Stimulated activated CD8-positive, alpha-beta memory T cell treated with anti-CD3 and anti-CD28 coated beads, Interleukin-12 subunit alpha, Interleukin-12 subunit beta, amount 100 ng/mL, for 4 hours (primary cell): ENCODE measurements at places on chromosomes 7 and 10.
A peak's percentile ranks its signal among the peaks of the same experiment; 100 is the strongest.

- DNase-seq, result no peak
These were observed 116.8 kb upstream of the BMPER start for GRCh38 chr7:33788531-33788930.

GRCh38 chr7:50803359-50804337, 21.0 kb upstream of the GRB10 start:
- no peak for DNase-seq

- DNase-seq, result no peak
These were observed 160.6 kb downstream of the ST7 start for GRCh38 chr7:117113871-117114270.

DNA sequence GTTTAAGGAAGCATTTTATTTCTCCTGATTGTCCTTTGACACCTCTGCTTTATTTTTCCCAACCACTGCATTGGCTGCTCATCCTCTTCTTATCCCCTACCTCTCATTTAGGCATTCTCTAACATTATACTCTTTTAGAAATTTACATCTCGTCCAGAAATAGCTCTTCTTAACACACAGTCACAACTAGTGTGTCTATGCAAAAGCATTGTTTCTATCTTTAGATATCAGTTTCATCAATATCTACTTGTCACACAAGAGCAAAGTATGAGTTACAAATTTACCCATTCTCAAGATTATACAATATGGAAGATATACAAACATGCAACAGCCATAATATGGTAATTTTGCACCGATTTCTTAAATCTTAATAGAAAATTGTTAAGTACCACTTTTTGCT, 35.7 kb upstream of the MDFIC start:
- DNase-seq, result no peak

- DNase-seq, result no peak
These were observed 79.7 kb upstream of the KCNMA1 start for GRCh38 chr10:77717336-77717735.

- no peak for DNase-seq
These were observed 172.6 kb upstream of the NRP1 start for GRCh38 chr10:33506838-33507661.

DNA sequence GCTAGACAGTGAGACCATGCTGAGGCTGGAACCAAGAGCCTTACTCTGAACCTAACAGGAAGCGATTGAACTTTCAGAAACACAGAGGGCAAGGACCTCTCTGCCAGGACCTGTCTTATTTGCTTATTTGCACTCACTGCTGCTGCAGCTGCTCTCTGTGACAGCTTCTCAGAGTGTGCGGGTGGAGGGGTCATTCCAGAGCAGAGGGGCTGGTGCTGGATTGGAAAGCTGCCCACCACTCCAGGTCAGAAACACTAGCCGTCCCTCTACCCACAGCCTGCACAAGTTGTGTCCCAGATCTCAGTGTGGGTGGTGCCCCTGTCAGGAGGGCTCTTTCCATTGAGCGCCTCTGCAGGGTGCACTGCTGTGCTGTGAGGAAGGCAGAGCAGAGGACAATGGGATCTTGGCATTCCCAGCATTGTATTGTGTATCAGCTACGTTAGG, 126.2 kb downstream of the CCNY start:
- DNase-seq, result no peak

GRCh38 chr7:36784991-36785940, 61.0 kb upstream of the AOAH start:
- DNase-seq, result peak; percentile 47

DNA sequence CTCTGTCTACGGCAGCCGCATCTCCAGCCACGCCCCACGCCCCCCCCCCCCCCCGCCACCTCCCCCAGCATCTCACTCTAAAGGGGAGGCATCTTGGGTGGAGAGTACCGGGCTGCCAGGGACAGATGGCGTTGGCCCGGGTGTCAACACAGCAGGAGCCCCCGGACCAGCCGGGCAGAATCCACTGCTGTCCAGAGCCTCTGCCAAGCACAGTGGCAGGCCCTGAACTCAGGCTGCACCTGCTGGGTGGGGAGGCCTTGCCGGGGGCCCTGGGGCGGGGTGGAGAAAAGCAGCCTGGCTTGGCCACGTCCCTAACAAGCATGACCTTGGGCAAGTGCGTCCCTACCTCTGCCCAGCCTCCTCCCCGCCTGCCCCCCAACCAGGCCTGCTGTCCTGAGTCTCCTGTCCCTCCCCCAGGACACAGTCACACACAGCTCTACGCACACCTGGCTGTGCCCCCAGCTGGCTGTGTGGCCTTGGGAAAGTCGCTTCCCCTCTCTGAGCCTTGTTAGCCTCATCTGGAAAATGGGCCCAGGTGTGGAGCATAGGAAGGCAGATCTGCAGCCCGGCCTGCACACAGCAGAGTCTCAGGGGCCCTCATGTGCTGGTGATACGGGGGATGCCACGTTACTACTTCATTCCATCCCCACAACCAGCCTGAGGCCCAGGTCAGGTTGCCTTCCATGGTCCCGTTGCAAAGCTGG, 45.2 kb downstream of the MICALL2 start:
- DNase-seq, result no peak

- no peak for DNase-seq
These were observed 59.7 kb downstream of the LMBR1 start for GRCh38 chr7:156833312-156833711.

GRCh38 chr7:27314111-27314510, 71.5 kb downstream of the EVX1 start:
- DNase-seq, result no peak

DNA sequence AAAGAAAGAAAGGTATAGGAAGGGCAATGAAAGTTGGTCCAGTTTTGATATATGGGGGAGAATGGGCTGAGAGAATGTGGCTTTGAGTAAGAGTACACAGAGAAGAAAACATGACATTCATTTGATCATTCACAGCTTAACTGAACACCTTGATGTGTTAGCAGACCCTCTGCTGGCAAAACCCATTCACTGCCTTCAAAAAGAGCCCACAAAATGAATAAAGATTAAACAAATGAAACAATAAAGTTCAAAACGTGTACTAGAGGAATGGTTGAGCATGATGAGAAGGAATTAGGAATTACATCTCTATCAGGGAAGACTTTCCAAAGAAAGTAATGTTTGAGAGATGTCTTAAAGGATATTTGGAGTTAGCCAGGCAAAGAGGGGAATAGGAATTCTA, 2.1 kb downstream of the WEE2 start:
- DNase-seq, result no peak

DNA sequence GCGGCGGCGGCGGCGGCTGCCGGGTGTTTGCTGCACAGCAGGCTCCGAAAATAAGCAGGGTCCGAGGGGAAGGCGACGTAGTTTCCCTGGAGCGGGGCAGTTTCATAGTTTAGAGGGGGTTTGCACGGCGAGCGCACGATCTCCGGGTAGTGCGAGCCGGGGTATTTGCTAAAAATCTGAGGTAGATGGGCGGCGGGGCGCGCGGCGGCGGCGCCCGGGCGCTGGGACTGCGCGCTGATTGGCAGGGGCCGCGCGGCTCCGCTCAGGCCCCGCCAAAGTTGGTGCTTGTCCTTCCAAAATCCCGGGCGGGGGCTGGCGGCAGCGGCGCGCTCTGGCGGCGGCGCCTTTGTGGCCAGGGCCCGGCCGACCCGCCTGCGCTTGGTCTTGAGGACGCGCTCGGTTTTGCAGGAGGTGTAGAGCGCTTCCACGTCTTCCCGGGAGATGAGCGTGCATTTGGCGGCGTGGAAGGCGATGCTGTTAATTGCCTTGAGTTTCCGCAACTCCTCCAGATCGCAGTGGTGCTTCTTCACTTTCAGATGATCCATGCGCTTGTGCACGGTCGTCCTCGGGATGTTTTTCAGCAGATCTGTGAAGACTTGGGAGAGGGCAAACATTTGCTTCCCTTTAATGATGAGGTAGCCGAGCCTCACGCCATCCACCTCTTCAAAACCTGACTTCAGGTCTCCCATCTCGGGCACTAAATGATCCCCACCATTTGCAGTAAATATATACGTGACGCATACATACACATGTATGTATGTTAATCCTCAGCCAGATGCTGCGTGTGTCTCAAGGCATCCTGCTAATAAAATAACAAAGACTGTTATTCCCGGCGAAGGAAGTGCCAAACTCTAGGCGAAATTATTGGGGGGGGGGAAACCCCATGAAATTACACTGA, 8.1 kb downstream of the SKIDA1 start:
- DNase-seq, result no peak

- no peak for DNase-seq
These were observed 41.1 kb downstream of the ASZ1 start for GRCh38 chr7:117386110-117386706.

- no peak for DNase-seq
These were observed 129.4 kb downstream of the CCNY start for GRCh38 chr10:35465673-35466072.

DNA sequence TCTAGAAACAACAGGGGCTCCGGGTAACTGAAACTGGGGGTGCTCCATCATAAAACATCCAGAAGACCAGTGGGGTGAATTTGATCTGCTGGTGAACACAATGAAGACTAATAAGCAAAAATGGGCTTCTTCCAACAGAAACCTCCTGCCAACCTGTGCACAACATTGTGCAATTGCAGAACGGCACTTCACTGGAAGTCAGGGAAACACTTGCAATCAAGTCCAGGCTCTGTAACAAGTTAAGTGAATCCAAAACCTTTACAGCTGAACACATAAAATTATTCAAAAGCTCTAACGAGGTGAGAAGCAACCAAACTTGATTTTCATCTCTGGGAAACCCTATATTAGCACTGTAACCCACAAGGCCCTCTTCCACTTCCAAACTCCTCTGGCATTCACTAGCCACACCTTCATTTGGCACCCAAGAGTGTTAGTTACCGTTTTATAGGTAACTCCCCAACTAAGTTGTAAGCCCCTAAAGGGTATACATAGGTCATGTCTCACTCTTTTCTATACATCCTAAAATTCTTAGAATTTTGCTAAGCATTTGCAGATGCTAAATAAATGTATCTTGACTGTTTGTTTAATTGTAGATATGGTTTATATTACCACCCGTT, 22.0 kb downstream of the IMMP2L start:
- DNase-seq, result no peak

DNA sequence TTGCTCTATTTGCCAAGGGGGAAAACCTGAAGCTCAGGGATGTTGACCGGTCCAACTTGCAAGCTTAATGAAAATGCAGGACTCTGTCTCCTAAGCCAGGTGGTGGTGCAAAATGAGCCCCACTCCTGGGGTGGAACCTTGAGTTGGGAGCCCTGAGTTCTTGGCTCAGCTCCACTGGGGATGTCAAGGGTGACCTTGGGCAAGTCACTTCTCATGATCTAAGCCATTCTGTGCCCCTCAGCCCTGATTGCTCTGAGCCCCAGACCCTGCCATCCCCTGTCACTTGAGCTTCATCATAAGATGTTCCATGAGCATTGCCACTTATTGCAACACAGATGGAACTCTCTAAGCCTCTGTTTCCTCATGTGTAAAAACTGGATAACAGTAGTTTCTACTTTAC, 33.9 kb downstream of the MYL10 start:
- DNase-seq, result no peak

DNA sequence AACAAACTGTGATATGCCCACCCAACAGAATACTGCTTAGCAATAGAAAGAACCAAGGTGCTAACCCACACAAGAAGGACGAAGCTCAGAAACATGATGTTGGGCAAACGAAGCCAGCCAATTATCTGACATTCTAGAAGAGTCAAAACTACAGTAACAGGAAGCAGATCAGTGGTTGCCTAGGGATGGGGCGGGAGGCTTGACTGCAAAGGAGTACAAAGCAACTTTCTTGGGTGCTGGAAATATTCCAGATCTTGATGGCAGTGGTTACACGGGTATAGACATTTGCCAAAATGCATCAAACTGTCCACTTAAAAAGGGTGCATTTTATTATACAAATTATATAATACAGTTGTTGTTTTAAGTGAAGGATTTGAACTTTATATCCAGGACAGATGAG, 41.1 kb upstream of the RET start:
- DNase-seq, result no peak

DNA sequence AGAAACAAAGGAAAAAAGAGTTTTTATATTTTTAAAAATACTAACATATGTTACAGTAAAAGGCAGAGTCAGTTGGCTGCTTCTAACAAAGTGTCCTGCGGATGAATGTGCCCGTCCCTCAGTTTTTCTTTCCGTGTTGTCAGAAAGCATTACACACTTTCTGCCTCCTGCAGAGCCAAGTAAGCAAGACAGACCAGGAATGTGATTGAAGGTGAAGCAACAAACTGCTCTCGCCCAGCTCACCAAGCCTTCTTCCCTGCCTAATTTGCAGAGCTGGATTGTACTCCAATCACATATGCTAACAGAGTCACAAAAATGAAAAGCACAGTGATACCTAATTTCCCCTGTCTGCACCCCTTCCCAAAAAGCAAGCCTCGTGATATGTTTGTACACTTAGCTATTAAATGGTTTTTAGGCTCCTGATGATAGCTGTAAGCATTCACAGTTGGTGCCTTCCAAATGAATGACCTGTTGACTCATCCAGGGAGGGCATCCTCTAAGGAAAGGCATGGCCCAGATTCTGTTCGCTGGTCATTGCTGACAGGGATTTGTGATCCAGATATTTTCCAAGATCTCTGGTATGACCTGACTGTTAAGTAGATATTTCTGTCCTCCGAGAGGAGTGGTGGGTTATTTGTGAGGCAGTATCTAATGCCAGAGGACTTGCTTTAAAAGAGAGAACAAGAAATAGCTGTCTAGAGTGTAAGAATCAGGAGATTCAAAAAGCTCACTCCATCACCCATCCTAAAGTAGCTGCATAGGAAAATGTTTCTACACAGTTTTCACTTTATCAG, 187.3 kb upstream of the PLXDC2 start:
- DNase-seq, result no peak

GRCh38 chr7:604001-604883, 84.6 kb upstream of the PDGFA start:
- DNase-seq, result peak; percentile 93

DNA sequence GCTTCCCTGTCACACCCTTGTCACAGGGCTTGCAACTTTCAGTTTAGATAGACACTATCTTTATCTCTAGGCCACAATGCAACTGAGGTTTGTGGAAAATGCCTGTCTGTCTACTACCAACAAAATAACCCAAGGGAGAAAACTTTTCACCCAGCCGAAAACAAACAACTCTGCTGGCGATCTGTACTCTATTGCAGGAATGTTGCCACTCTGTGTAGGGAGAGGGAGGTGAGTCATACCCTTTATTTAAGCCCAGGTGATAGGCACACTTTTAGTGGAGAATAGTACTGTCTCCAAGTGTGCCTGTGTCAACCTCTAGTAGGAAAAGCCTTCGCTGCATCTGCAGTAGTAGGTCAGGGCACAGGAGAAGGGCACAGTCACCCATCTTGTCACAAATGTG, 108.3 kb downstream of the SLC25A40 start:
- DNase-seq, result no peak

- no peak for DNase-seq
These were observed 21.8 kb downstream of the SLC13A4 start for GRCh38 chr7:135706038-135706742.
